Activated CD4-positive, alpha-beta T cell treated with anti-CD3 and anti-CD28 coated beads, Interleukin-2, amount 10 ng/mL, durations not matched to agents 7 days and 5 days (primary cell): ENCODE measurements at places on chromosomes 16 and 17. TPM values are rescaled to one million over a fixed set of nuclear protein-coding genes. Genes with fewer than 3 reads are reported as not detected.
A peak's percentile ranks its signal among the peaks of the same experiment; 100 is the strongest.

The ARHGDIG gene
- total RNA-seq: not detected

The STRADA gene
- 49.0 TPM for total RNA-seq

The CRYM gene
- total RNA-seq: not detected

The TEX19 gene
- total RNA-seq: not detected

The FBXW10B gene
- total RNA-seq: 0.60 TPM

The MMP2 gene
- not detected for total RNA-seq

The TAT gene
- total RNA-seq: not detected

The TENT4B gene
- 21.4 TPM for total RNA-seq

DNA sequence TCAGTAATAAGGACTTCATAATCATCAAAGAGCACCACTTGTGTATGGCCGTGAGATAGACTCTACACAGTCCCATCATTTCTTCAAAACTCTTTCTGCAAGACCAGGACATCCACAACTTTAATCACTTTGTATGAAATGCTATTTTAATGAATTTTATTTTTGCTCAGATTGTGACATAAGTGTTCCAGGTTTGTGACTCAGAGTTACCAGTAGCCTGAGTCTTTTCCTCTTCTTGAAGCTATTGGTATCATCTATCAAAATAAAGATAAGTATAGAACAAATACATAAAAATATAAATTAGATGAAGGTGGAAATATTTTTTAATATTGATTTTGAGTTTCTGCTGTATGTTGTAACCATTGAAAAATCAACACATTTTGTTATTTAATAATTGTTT lies 16.6 kb upstream of the VWA3A start:
- DNase-seq: no peak

- no peak for DNase-seq
Measured at GRCh38 chr17:78980624-78980972, 875 bp upstream of the LGALS3BP start.

- DNase-seq: no peak
Measured at GRCh38 chr17:82926081-82926480, 86.3 kb upstream of the ZNF750 start.

GRCh38 chr17:75516255-75516618 lies at the start of gene TSEN54:
Gene TSEN54, plus strand, starts transcription at chr17:75516528. Its CDS starts 33 bp downstream, at chr17:75516561.
- DNase-seq: peak; percentile 95

DNA sequence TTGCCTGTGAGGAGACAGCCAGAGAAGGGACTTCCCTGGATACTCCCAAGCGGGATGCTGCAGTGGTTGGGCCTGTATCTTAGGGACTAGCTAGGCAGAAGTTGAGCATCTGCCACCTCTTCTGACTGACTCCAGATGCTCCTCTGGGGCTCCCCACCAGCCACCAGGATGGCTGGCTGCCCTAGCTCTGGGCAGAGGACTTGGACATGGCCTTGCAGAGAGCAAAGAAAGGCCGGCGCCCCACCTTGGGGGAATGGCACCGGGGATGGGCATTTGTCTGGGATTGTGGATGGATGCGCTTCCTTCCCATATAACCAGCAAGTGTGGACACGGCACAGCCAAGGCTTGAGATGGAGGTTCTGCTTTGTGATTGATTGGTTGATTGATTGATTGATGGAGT lies 69.0 kb downstream of the OR1D5 start:
- DNase-seq: no peak

DNA sequence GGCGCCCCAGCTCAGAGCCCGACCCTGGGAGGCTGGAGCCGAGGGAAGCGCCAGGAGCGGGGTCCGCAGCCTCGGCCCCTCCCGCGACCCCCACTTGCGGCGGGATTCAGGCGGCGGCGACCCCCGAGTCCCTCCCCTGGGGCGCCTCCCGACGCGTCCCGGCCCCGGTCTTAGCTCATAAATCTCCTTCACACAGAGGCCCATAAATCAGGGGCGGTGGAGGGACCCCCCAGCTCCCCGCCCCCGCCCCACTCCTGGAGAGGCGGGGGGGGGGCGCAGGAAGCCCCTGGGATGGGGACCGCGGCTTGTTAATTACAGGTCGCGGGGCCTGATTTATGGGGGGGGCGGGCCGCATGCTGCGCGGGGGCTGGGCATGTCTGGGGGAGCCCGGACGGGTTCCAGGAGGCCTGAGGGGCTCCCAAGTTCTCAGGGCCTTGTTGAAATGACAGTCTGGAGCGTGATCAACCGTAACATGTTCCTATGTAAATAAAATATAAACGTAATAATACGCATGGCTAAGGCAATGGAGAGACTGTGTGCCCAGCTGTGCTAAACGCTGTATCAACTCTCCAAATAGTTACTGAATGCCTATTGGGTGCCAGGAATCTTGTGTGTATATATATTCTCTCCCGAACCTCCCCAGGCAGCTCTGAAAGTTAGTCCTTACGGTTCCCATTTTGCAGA lies 10.0 kb upstream of the BHLHA9 start:
- no peak for DNase-seq

- DNase-seq: no peak
Measured at GRCh38 chr17:79427621-79428539, 183.0 kb downstream of the RBFOX3 start.
